Fibroblast of lung (primary cell): ENCODE measurements at places on chromosomes 3 and 15. TPM values are rescaled to one million over a fixed set of nuclear protein-coding genes. Genes with fewer than 3 reads are reported as not detected.

DNA sequence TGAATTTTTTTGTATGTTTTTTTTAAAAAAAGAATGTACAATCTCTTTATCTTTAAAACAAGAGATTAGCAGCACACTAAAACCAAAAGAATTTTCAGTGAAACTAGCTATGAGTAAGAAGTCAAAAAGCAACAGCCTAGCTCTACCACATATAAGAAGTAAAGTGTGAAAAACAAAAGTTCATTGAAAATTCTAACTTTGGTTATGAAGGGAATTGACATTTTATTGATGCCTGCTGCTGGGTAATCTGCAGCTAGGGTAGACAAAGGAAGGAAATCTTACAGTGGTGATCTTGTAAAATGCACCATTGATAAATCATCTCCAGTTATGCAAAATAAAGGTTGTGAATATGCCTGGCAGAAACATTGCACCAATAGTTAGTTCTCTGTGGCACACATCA is 37.8 kb upstream of the FOXB1 start:
- no peak overlapping the region for H3K4me3 ChIP-seq
- DNase-seq: no peak
- H3K27me3 ChIP-seq: no peaks in the 10 kb centered on the region
- H3K27ac ChIP-seq: no peak overlapping the region

- peak; percentile 83 for DNase-seq
- H3K36me3 ChIP-seq: no peaks in the 10 kb centered on the region
- H3K27me3 ChIP-seq: no peaks in the 10 kb centered on the region
- no peak overlapping the region for H3K4me3 ChIP-seq
Observed at GRCh38 chr3:113436809-113437208, 4.5 kb downstream of the CFAP44 start.

- H3K36me3 ChIP-seq: no peaks in the 10 kb centered on the region
- H3K27ac ChIP-seq: no peak overlapping the region
- H3K4me3 ChIP-seq: no peak overlapping the region
- no peaks in the 10 kb centered on the region for H3K4me1 ChIP-seq
Observed at GRCh38 chr15:25327686-25328085, 111.1 kb downstream of the UBE3A start.

GRCh38 chr15:90465140-90465929 is 64.4 kb upstream of the CRTC3 start:
- H3K36me3 ChIP-seq: peaks cover 4% of the 10 kb centered on the region
- H3K4me3 ChIP-seq: no peak overlapping the region
- peak; percentile 85 for DNase-seq
- H3K27ac ChIP-seq: peak overlapping the region; percentile 8
- no peaks in the 10 kb centered on the region for H3K27me3 ChIP-seq

GRCh38 chr15:59739557-59740186 is 50.6 kb upstream of the BNIP2 start:
- no peaks in the 10 kb centered on the region for H3K36me3 ChIP-seq
- no peaks in the 10 kb centered on the region for H3K4me1 ChIP-seq
- no peak overlapping the region for H3K4me3 ChIP-seq

Gene KLHL40
- total RNA-seq: not detected in 2 replicates
